ENCODE measurements at places on chromosomes 7 and 10. TPM values are rescaled to one million over a fixed set of nuclear protein-coding genes. Genes with fewer than 3 reads are reported as not detected.

- no peak for DNase-seq
These were observed 98.9 kb upstream of the IL6 start for GRCh38 chr7:22628112-22628511.

- no peak for DNase-seq
These were observed 42.4 kb upstream of the ZMIZ1 start for GRCh38 chr10:79026341-79026761.

GRCh38 chr7:129188892-129189660 lies 643 bp downstream of the SMO start:
- no peak for DNase-seq

GRCh38 chr7:27685209-27685608 lies 22.5 kb upstream of the HIBADH start:
- DNase-seq: no peak

DNA sequence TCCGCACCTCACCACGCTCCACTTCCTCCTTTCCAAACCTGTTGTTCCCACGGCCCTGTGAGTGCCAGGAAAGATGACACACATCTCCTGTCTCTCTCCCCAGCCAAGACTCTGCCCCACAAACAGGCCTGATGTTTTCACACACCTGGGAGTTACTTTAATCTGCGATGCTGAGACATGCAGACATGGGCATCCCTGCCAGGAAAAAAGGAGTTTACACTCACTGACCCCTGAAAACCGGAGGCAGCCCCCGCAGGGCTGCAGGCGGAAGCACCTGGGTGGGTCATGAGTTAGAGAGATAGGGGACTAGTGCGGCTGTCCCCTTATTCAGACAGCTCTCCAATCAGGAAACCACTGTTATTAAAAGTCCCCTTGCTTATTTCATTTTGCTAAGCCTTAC lies 106.4 kb upstream of the CARD11 start:
- DNase-seq: no peak

DNA sequence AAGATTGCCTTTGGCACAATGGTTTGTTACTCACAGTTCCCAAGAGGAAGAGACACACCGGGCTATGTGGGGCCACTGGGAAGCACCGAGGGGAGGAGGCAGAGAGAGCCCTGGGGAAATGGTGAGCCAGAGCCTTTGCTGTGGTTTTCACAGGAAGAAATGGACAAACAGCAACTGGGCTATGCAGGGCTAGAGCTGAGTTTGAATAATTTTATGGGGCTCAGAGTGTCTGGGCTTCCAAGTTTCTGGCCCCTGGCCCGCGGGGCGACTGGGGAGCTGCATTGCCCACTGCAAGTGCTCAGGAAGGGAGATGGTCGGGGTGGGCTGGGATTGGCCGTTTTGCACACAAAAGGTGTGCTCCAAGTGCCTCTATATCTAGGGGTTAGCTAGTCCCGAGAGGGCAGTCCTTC lies 92.6 kb downstream of the CHST15 start:
- no peak for DNase-seq

- DNase-seq: no peak
These were observed 99.8 kb downstream of the KCNMA1 start for GRCh38 chr10:77537720-77538373.

DNA sequence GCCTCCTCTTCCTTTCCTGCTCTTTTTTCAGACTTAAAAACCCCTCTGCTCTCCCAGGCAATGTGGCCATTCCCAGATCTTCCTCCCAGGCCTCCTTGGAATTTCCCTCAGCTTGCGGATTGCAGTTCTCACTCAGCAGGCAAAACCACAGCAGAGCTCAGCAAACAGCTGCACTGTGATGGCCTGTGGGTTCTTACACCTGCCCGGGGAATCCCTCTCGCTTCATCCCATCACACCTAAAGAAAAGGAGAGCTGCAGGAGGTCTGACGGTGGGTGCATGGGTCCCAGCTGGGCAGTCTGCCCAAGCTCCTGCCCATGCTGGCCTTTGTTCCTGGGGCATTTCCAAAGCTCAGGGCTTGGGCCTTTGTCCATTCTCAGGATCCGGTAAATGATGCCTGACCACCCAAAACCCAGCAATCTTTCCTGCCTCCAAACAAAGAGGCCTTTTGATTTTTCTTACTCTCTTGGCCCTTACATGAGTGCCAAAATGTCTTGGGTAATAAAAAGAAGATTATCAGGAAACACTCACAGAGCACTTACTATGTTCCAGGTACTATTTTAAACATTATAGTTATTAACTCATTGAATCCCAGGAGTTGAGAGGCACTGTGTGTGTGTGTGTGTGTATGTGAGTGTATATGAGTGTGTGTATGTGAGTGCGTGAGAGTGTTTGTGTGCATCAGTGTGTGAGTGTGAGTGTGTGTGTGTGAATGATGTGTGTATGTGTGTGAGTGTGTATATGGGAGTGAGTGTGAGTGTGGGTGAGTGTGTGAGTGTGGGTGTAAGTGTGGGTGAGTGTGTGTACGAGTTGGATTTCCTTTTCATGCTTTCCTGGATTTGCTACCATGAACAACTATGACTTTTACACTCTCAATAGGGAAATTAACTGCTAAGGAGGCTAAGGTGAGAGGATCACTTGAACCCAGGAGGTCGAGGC lies 64.5 kb upstream of the PODXL start:
- DNase-seq: no peak

DNA sequence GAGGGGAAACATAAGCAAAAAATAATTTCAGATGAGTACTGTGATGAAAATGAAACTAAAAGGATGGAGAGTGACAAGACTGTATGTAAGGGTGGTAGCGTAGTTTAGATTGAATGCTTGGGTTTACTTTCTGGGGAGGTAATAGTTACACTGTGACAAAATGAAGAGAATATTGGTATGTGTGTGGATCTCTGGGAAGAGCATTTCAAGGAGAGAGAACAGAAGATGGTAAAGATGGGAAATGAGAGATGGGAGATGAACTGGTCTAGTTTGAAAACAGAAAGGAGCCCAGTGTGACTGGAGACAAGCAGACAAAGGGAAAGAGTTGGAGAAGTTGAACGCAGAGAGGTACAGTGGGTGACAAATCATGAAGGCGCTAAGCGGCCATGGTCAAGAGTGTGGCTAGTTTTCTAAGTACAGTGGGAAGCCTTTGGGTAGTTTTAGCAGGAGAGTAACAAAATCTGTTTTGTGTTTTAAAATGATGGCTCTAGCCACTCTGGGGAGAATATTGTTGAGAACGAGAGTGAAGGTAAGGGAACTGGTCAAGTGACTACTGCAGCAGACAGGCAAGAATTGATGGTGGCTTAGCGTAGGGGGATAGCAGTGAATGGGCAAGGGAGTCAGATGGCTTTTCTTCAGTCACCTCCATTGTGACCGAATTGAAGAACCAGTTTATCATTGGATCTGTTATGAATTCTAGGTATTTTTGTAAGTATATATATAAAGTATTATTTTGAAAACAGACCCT lies 22.6 kb downstream of the PALS2 start:
- DNase-seq: no peak

DNA sequence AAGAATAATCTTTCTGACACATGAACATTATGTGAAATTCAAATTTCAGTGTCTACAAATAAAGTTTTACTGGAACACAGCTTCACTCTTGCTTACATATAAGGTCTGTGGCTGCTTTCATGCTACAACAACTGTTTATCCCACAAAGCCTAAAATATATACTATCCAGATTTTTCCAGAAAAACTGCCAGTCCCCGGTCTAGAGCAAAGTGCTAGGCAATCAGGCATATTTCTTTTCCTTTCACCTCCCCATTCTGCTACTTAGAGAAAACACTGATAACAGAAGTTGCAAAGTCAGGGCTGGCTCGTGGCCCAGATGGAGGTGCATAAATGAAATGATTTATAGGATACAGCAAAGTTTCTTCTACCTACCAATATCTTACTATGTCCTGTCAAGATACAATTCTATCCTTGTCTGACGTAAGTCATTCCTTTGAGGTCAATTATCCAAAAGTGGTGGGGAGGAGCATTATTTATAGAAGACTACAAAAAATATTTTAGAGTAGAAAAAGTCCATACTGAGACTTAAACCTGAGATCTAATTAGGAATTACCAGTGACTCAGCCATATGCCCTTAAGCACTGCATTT lies 384.1 kb downstream of the NXPH1 start:
- DNase-seq: no peak

DNA sequence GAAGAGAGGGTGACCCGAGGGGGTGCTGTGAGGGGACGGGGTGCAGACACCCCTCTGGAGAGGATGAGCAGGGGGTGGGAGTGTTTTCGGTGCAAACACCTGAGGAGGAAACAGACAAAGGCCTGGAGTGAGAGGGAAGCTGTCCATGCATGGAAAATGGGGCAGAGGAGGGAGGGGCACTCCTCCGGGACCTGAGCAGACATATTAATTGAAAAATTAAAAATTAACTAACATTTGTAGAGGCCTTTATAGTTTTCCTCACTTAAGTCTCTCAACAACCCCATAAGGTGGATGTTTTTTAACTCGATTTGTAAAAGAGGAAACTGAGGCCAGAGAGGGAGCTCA lies 1.2 kb downstream of the VPS37D start:
- no peak for DNase-seq

GRCh38 chr7:41696323-41696916 lies 6.5 kb downstream of the INHBA start:
- DNase-seq: no peak

DNA sequence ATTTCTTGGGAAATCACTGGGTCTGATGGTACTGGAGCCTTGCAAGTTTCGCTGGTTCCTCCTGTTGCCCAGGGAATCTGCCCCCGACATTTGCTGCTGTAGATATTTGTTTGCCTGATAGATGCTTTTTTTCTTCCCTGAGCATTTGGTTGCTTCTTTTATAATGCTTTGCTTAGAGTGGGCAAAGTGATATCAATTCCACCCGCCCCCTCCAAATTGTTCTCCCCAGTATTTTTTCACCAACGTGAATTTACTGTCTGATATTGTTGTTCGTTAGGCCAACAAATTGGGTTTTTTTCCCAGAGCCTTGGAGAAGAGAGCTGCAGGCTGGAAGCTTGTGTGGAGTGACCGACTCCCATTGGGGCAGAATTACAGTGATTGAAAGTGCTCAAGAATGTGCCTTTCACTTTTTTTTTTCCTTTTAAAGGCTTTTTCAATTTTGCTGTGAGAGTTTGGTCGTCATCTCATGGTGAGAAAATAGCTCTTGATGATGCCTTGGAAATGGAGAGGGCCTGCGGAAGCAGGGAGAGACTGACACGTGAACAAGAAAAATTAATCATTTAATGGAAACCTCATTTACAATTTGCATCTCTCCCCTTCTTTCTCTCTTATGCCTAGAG lies 2.5 kb downstream of the GRK5 start:
- DNase-seq: no peak

DNA sequence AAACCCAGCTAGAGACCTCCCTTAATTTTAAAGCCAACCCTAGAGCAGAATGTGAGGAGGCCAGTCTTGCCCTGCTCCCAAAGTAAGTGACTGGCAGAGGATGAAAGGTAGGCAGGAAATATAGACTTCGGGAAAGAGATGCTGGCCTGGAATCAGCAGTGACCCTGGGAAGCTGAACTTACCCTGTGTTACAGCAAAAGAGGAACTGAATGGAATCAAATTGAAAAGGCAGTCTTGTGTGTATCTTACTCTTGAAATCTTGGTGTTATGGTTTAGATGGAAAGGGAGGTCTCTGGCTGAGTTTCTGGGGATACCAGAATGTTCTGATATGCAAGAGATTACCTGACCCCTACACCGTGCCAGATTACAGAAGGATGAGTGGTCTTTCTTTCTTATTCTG lies 7.9 kb upstream of the CFAP43 start:
- no peak for DNase-seq

GRCh38 chr7:75723444-75723843 lies 15.3 kb downstream of the HIP1 start:
- DNase-seq: no peak

SLC37A3 gene
- 52.8 TPM for polyA plus RNA-seq

ST8SIA6 gene
- 0.95 TPM for polyA plus RNA-seq

GIMAP4 gene
- polyA plus RNA-seq: 20.7 TPM

ASB10 gene
- polyA plus RNA-seq: not detected

LIPK gene
- not detected for polyA plus RNA-seq

PAPOLB gene
- 0.05 TPM for polyA plus RNA-seq
